ENCODE measurements at places on chromosomes 1 and 21.

DNA sequence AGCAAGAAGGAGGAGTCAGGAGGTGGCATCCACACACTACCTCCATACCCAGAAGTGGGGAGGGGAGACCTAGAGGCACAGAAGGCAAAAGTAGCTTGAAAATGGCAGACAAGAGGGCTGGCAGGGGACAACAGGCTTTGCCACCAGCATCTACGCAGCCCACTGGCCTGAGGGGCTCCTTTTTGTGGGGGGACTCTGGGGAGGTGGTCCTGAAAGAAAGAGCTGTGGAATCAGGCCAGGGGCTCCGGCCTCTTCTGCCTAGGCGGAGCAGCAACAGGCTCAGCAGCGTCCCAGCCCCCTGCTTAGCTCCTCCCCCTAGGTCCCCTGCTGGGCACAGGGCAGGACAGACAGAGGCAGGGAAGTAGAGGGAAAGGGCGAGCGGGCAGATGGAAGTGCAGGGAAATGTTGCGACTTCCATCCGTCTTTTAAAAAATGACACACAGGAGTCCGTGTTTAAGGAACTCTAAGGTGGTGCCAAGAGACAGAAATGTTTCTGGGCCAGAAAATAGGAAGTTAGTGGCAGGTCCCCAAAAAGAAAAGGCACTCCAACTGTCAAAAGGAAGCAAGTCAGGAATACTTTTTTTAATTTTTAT, 10.0 kb upstream of the LEFTY2 start:
- DNase-seq: peak; percentile 57

DNA sequence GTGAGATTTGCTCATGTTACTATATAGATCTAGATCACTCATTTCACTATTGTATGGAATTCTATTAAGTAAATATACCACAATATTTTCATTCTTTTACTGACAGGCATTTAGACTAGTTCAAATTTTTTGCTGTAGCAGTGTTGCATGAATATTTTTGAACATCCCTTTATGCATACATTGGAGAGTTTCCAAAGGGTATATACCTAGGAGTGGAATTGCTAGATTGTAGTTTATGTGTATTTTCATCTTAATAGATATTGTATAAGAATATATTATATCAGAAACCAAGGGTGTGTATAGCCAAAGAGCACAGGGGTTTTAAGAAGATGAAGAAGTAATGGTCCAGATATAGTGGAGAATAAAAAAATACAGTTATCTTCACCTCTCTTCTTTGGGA, 6.2 kb downstream of the SCMH1 start:
- DNase-seq: no peak

- no peak for DNase-seq
These were observed 98.1 kb downstream of the ADSS2 start for GRCh38 chr1:244353551-244354091.

GRCh38 chr1:165187031-165188009, 169.2 kb downstream of the LMX1A start:
- DNase-seq: no peak

DNA sequence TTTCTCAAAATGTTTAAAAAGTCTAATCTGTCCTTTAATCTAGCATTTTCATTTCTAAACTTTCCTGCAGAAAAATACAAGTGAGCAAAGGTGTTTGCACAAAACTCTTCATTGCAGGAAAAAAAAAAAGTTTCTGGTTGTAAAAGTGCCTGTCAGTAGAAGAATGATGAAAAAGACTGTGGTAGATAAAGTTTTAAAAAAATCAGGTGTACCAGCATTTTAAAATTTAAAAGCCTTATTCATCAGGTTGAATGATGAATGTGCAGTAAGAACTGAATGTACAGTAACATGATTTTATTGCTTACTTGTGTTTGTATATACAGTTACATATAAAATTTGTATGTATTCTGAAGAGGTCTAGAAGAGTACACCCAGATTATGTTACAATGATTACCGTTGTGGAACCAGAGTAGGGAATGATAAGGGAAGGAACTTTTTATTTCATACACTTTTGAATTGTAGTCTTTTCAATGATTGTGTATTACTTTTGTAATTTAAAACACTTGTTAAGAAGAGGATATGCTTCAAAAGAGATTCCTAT, 54.0 kb downstream of the FNBP1L start:
- no peak for DNase-seq

DNA sequence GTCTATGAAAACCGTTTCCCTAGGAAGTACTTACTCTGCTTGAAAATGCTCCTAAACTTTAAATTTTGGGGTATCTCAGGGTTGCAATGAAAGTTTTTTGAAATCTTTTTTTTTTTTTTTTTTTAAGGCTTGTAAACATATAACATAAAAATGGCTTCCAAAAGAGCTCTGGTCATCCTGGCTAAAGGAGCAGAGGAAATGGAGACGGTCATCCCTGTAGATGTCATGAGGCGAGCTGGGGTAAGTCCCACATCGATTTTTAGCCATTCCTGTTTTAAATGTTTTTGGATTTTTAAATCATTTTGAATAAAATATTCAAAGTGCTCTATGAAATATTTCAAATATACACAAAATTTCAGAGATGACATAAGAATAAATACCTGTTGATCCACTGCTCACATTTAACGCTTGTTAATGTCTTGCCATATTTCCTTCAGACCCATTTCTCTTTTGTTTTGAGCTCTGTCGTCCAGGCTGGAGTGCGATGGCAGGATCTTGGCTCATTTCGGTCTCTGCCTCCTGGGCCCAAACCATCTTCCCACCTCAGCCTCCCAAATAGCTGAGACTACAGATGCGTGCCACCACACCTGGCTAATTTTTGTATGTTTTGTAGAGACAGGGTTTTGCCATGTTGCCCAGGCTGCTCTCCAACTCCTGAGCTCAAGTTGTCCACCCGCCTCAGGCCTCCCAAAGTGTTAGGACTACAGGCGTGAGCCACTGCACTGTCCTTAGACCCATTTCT, 1.3 kb downstream of the PARK7 start:
- no peak for DNase-seq

- no peak for DNase-seq
These were observed 808.6 kb downstream of the USP25 start for GRCh38 chr21:16538405-16538804.

- DNase-seq: no peak
These were observed 19.3 kb upstream of the PTPRC start for GRCh38 chr1:198619375-198620140.

DNA sequence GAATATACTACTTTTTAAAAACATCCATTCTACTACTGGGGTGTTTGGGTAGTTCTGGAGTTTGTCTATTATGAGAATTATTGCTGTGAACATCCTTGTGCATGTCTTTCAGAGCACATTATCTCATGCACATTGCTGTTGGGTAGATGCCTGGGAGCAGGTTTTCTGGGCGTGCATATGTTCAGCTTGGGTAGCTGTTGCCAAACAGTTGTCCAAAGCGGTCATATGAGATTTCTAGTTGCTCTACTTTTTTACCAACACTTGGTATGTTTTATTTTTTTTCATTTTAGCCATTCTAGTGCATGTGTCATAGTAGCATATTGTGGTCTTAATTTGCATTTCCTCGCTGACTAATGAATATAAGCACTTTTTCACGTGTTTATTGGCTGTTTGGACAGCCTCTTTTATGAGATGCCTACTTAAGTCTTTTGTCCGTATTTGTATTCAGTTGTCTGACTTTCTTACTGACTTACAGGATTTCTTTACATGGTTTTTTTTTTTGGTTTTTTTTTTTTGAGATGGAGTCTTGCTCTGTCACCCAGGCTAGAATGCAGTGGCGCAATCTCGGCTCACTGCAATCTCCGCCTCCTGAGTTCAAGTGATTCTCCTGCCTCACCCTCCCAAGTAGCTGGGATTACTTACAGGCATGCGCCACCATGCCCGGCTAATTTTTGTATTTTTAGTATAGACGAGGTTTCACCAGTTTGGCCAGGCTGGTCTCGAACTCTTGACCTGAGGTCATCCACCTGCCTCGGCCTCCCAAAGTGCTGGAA, 18.1 kb downstream of the ZDHHC18 start:
- no peak for DNase-seq

DNA sequence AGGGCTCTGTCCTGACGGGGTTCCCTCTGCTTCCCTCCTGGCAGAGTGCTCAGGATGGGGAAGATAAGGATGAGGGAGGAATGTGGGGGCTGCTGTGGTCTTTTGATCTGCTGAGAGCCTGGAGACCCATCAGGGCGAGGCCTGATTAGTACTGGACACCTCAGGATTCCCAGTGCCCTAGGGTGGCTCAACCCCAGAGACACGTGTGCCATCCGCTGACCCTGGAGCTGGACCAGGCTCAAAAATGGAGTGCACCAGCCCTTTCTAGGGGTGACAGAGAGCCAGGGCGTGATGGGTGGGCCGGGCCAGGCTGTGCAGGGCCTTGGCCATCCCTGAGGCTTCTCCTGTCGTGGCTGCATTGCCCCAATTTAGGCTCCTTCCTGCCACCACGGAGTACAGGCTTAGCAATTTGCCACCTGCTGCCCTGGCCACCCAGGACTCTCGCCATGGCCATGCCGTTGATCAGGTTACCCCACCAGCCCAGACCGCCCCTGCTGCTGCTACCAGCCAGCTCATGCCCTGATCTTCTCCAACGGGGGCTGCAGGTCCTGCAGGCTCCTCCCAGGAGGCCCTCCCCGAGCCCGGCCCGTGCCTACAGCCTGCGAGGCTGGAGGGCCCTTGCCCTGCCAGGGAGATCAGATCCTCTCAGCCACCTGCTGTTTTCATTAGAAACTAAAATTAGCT, 9.5 kb downstream of the WNT4 start:
- DNase-seq: no peak

GRCh38 chr1:203678943-203679661, 52.5 kb downstream of the ATP2B4 start:
- no peak for DNase-seq

GRCh38 chr1:60619581-60619980, 462.8 kb upstream of the NFIA start:
- DNase-seq: no peak

DNA sequence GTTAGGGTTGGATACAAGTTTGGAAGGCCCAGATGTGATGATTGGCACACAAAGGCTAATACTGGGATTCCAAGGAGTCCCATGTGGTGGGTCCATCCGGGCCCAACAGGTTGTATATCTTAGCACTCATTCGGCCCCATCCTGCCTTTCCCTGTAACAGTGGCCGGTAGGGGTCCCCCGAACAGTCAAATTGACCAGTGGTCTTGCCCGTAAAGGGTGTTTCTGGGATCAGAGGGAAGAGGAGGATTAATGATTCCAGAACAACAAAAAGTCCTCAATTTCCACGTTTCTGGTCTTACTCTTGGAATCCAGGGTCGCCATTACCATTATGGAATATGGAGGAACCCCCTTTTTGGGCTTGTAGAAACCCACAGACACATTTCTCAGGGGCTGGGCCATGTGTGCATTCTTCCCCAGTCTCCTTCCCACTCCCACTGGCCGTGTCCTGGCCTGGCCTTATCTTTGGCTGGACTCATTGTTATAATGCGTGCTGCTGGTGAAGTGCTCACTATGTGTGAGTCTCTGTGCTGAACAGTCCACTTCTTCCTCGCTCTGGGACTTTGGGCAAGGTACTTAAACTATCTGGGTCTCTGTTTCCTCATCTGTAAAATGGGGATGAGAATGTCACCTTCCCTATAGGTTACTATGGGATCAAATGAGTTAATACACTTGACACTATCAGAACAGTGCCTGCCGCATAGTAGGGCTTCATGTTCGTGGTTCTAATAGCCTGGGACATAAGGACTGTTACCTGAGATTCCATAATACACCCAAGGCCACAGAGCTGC, 161.8 kb downstream of the DYRK1A start:
- no peak for DNase-seq

DNA sequence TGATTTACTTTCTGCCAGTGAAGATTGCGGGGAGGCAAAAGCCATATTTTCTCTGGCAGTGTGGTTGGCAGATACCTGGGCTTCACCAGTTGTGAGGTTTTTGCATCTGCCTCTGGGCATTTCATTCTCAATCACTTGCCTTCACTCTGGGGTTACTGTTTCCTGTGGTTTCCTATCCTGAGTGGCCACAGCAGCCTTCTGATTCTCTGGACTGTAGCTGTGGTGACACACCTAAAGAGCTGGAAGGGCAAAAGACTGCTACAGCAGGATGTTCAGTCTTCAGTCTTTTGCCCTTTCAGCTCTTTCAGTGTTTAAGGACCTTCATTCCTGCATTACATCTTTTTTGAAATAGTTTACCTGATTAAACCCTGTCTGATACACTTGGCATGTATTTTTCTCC, 50.5 kb upstream of the GPR52 start:
- DNase-seq: no peak

DNA sequence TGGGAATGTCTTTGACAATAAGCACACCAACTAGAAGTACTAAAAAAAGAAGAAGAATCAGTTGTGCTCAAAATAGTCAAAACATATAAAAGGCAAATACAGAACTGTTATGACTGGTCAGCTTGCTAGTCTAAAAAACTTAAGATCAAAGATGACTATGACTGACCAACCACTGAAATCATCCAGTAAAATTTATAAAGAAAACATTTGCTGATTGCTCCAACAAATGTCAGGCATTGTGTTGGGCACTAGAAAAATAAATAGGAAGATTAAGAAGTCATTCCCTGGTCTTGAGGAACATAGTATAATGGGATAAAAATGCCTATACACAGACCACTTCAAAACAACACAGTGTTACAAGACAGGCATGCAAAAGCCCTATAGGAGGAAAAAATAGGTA, 9.3 kb upstream of the ANGPTL3 start:
- DNase-seq: no peak
